GM12892 (cell line): ENCODE measurements at places on chromosomes 12 and 14.

DNA sequence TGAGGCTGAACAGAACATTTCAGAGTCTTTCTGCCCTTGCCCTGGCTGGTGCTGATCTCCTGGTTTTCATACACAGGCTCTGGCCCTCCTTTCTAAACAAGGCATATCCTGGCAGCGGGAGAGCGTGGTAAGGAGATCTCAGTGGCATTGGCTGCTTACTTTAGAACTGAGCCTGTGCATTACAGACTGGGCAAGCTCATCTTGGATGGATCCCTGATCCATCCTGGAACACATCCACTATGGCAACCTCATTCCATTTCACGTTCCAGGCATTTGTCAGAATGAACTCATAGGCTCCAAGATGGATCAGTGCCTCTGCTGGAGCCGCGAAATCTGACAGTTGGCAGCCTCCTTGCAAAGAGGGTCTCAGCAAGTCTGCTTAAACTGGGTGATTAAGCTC lies 224.5 kb upstream of the PELI2 start:
- no peak for DNase-seq

- no peak for DNase-seq
These were observed 1.6 kb upstream of the TNFRSF1A start for GRCh38 chr12:6343518-6343917.

DNA sequence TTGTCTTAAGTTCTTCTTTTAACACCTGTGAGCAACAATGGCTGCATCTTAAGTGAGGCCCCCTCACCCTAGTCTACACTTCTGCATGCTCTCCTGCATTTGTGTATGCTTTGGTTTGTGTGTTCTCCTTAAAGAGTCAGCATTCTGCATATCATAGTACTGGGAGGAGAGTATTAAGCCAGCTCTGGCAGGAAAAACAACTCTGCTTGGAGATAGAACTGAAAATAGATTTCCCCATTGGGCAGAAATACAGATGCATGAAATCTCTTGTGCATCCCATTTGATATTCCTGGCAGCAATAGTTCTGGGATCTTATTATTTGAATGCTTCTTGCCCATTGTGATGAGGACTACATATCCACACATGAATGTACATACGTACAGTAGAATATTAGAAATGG lies 70.6 kb upstream of the PRICKLE1 start:
- DNase-seq: no peak

- no peak for DNase-seq
These were observed 62.0 kb downstream of the DACT1 start for GRCh38 chr14:58699681-58700205.

GRCh38 chr12:56257491-56258067 lies 605 bp downstream of the ANKRD52 start:
- no peak for DNase-seq

GRCh38 chr12:95147866-95148265 lies 69.4 kb downstream of the FGD6 start:
- no peak for DNase-seq

DNA sequence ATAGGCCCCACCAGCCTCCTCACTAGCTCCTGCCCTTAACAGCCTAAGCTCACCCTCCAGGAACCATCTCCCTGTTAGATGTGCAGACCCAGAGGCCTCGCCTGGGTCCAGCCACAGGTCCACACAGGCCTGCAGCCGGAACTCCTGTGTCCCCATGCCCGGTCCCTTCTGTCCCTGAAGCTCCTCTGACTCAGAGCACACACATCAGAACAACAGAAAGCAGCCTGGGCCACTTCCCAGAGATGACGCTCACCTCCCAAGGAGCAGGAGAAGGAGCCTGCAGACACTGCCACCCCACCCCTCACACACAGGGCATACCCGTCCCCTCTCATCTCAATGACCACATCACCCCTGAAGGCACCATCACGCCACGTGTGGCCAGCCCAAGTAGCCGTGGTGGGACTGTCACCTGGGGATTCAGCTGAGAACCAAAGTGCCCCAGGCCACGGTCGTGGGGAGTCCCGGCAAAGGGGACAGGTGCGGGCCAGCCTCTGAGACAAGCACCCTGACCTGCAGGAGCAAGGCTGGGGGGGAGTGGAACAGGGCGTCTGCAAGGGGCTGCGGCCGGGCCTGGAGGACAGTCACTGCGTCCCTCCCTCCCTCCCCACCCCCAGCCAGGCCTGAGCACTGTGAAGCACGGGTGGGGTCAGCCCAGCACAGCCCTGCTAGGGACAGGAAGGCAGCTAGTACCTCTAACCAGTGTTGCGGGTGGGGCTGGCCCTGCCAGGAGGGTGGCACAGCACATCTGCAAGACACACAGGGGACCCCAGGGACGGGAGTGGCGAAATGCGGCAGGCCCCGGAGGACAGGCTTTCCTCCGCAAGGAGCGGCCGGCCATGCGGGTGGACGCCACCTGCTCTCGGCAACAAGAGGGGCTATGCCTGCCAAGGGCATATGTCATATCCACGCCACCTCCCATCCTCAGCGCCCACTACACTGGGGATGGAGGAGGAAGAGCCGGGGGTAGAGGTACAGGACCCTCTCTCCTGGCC lies 5.5 kb downstream of the AKT1 start:
- no peak for DNase-seq

GRCh38 chr12:54371328-54372112 lies 7.2 kb upstream of the GPR84 start:
- no peak for DNase-seq

- no peak for DNase-seq
These were observed 17.1 kb downstream of the NCKAP5L start for GRCh38 chr12:49811136-49811535.

GRCh38 chr12:83514372-83514771 lies 827.7 kb downstream of the TMTC2 start:
- no peak for DNase-seq

DNA sequence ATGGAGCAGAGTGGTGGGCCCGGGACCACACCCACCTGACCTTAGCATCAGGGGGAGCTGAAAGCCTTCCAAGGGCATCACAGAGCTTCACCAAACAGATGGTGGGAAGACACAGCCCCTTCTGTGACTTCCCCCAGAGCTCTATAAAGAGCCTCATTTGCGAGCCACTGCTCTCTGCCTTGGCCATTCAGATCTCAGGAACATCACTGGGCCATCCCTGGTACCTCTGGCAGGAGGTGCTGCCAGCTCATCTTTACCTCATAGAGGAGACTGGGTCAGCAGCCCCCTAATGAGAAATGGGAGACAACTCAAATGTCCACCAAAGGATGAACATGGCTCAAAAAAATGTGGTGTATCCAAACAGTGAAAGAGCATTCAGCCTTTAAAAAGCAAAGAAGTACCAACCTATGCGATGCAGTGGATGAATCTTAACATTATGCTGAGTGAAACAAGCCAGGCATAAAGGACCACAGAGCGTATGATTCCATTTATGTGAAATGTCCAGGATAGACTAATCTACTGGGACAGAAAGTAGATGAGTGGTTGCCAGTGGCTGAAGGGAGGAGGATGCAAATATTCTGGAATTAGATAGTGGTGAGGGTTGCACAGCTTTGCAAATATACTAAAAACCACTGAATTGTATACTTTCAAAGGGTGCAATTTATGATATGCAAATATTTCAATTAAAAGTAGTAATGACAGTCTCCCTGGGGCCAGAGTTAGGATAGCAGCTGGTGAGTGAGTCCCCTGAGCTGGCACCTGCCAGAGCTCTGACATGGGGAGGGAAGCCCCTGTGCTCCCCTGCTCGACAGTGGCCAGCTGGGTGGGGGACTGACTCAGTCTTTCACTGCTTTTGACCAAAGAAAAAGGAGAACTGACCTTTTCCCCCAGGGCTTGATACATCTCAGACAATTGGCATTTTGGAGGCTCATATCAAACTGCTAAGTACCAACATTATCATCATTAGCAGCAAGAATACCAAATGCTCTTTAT lies 116.6 kb downstream of the GCH1 start:
- DNase-seq: no peak

DNA sequence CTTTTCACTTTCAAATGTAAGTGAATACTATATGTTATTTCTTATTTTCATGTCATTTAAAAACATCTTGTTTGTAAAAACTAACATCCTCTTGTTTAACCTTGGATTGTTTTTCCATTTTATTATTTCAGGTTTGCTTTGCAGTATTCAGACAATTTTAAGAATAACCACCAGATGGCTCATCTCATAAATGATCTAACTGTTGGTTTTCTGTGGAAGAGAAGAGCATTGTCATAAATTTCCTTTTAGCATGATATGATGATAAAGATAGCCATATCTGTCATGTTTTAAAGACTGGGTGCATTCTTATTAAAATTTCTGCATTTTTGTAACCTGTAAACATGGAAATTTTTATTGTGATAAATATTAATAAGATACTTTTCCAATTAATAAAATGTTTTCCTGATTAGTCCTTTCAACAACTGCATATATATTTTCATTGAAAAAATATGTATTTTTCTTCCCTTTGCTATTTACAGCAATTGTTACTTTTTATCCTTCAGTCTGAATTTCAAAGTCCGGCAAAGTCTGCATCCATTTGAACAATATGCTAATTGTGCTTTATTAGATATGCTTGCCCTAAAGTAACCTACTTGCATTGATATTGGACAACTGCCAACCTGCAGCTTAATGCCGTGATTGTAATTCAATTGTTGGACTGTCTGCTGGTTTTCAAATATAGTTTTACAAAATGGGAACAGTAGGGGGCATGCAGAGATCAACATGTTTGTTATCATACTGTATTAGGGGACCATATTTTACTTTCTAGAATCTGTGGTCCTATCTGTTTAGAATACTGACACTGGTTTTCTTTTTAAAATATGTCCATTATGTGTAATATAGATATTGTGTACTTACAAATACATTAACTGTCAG lies 163.4 kb downstream of the GARIN6 start:
- DNase-seq: no peak

DNA sequence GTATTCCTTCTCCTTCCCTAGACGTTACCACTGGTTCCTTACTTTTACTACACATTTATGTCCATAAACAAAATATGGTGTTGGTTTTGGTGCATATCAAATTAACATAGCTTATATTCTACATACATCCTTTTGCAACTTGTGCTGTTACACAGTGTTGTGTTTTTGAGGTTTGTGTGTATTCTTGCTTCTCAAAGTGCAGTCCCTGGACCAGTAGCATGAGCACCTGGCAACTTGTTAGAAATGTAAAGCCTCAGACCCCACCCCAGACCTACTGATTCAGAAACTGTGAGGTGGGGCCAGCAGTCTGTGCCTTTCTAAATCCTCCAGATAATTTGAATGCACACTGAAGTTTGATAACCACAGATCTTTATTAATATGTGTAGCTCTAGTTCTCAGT lies 65.9 kb downstream of the RNFT2 start:
- DNase-seq: no peak

- no peak for DNase-seq
These were observed 93.8 kb downstream of the NDUFA12 start for GRCh38 chr12:94909663-94910062.

DNA sequence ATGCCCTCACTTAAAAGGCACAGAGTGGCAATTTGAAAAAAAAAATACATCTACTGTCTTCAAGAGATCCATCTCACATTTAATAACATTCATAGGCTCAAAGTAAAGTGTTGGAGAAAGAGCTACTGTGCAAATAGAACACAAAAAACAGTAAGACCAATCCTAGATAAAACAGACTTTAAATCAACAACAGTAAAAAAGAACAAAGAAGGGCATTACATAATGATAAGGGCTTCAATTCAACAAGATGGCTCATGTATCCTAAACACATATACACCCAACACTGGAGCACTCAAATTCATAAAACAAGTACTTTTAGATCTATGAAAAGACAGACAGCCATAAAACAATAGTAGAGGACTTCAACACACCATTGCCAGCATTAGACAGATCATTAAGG lies 93.6 kb upstream of the PCED1B start:
- no peak for DNase-seq

DNA sequence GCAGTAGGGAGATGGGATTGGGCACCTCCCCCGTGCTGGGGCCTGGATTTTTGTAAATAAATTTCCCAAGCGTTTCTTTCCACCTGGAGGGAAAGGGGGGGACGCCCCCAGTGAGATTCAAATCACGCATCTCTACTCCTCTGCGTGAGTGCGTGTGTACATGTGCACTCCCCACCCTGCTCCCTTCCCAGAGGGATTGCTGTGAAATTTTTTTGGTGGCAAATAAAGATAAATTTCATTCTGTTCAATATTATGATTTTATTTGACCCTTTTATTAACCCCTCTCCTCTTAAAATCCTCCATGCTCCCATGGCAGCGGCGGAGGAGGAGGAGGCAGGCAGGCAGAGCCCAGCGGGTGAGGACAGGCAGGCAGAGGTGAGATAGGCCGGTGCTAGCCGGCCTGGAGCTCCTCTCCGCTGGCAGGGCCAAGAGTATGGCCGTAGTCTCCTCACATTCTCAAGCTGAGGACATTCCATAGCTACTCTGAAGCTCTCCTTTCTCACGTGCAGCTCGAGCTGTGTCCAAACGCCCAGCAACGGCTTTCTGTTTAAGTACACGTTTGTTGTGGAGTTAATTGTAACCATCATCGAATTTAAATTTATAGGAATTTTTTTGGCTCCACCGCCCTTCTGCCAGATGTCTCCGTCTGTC lies 1.5 kb upstream of the HOTAIR start:
- DNase-seq: no peak

DNA sequence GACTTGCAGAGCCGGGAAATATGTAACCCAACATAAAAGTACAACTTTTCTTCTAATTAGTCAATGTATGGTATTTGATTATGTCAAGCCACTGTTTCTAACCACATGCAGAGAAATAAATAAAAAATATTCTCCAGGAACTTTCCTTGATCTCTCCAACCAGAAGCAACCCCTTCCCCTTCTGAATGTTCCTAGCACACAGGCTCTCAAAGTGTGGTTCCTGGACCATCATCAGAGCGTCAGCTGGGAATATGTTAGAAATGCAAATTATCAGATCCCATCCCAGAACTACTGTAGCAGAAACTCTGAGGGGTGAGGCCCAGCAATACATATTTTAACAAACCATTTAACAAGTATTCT lies 21.0 kb upstream of the ITPR2 start:
- no peak for DNase-seq
